ENCODE measurements at places on chromosomes 7 and 10.

- DNase-seq: peak; percentile 86
These were observed 35.1 kb downstream of the SMNDC1 start for GRCh38 chr10:110269374-110270318.

GRCh38 chr10:50286517-50286916 lies 35.2 kb upstream of the ASAH2 start:
- peak; percentile 58 for DNase-seq

GRCh38 chr7:102926783-102927140 lies 14.0 kb downstream of the LRRC17 start:
- no peak for DNase-seq

DNA sequence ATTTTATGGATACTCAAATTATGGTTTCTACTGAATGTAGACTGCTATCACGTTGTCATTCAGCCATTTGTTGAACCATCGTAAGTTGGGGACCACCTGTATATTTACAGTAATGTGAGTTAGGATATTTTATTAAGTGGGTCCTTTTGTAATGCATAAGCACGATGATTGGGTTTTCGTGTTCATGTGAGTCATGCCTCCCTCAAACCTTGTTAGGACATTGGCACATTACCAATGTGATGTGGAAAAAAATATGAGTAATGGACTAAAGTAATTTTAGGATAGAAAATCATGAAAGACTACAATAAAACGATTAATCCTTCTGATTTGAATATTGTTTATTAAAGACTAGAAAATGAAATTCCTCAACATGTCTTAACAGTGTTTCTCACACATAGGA lies 8.7 kb downstream of the SMC3 start:
- no peak for DNase-seq

DNA sequence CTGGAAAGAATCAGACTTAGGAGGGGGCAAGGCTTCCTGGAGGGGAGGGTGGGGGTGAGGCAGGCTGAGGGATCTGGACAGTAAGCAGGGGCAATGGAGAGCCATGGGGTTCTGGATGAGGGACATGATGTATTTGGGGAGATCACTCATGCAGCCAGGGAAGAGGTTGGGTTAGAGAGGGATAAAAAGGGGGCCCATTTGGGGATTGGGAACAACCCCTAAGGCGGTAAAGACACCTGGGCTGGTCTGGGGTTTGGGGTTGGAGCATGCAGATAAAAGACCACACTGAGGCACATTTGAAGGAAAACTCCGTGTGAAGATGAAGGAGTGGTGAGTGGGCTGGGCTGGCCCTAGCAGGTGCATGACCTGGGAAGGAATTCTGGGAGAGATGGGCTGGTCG lies 30.8 kb downstream of the HIF1AN start:
- no peak for DNase-seq

GRCh38 chr7:106282390-106282789 lies 2.4 kb downstream of the NAMPT start:
- no peak for DNase-seq

- no peak for DNase-seq
These were observed 140.7 kb upstream of the ANKRD1 start for GRCh38 chr10:91061608-91062007.

DNA sequence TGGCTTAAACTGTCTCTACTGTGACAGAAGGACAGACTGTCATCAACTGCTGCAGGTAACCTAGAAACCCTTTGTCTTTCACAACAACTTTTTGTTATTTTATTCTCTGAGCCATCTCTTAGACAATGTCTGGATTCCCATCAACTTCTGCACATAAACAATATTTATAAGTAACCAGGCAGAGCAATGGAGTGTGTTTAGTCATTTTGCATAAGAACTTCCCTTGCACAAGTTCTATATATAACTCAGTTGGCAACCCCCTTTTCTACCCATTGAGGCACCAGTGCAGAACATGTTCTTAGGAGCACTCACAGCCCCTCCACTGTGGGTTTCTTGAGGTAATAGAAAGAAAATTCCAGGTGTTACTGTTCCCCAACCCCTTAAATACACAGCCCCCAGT lies 65.0 kb upstream of the IL6 start:
- DNase-seq: no peak

GRCh38 chr10:102644066-102644645 lies at the start of gene TRIM8:
TSS of gene TRIM8 (plus strand) at chr10:102644479. CDS start at chr10:102644618, 139 bp downstream.
- peak; percentile 59 for DNase-seq

- no peak for DNase-seq
These were observed 32.9 kb upstream of the BTRC start for GRCh38 chr10:101321073-101321472.
